ENCODE measurements at places on chromosomes 12 and 14.

DNA sequence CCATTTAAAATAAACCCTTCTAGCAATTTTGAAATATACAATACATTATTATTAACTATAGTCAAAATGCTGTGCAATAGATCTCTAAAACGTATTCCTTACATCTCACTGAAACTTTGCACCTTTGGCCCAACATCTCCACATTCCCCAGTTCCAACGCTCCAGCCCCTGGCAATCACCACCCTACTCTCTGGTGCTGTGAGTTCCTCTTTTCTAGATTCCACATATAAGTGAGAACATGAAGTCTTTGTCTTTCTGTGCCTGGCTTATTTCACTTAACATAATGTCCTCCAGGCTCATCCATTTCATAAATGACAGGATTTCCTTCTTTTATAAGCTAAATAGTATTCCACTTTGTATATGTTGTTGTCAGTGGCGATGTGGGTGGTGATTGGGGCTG, 194.7 kb upstream of the RTL1 start:
- no peak for DNase-seq

GRCh38 chr14:22737052-22737451, 29.4 kb upstream of the OXA1L start:
- DNase-seq, result no peak

DNA sequence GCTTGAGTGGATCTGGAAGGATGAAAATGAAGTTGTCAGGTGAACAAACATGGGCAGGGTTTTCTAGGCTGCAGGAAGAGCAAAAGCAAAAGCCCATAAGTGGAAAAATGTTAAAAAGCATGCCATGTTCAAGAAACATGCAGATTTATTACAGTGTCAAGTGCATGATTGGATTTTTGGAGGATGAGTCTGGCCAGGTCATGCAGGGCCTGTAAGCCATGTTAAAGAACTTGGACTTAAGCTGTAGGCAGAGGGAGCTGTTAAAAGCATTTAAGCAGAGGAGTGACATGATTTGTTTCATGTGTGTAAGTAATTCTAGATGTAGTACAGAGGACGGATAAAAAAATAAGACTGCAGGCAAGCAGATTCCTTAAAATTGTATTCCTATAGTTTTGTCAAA, 16.3 kb upstream of the SINHCAF start:
- DNase-seq, result no peak

DNA sequence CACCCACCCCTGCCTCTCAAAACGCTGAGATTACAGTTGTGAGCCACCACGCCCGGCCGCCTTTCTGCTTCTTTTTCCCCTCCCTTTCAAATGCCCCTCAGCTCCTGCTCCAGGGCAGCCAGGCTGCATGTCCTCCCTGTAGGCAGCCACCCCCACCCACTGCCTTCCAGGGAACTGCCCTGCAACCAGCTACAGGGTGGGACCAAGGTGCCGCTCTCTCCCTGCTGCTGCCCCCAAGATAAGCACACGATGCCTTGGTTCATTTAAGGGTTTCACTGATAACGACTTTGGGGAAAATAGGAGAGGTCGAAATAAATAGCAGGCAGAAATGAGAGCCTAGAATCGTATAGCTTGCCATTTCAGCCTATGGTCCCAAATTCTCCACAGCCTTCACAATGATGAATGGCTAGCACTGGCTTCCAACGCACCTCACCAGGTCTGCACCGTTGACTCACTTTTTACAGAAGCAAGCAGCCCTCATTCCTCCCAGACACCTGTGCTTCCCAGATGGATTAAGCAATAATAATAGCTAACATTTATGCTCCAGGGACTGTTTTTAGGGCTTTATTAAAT, 40.7 kb downstream of the ATG14 start:
- DNase-seq, result no peak

- no peak for DNase-seq
Observed at GRCh38 chr14:66233591-66233990, 252.6 kb upstream of the CCDC196 start.

GRCh38 chr12:40726366-40726765, 34.1 kb downstream of the CNTN1 start:
- DNase-seq, result no peak

DNA sequence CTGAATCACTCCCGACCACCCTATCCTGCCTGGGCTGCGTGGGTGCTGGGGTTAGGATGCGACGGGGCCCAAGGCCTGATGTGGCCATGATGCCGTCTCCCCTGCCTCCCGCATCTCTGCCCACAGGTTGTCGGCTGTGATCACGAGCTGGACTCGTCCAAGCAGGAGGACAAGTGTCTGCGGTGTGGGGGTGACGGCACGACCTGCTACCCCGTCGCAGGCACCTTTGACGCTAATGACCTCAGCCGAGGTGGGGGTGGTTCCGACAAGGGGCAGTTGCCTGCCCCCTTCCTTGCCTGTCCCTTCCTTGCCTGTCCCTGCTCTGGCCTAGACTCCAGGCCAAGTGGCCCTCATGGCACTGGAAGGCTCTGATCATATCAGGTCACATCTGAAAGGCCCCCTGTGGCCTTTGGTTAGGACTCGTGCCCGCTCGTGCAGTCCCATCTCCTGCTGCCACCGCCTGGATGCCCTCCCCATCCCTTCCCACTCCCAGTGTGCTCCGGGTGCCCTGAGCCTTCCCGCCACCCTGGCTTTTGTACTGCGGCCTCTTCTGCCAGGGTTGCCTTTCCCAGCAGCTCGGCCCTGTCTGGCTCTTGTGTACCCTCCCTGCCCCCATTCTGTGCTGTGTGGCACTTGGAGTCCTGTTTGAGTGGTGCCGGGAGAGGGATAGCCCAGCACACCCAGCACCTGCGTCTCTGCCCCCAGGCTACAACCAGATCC, 13.6 kb downstream of the PAPLN start:
- no peak for DNase-seq

- no peak for DNase-seq
Observed at GRCh38 chr12:121570467-121571283, 10.1 kb downstream of the KDM2B start.

- DNase-seq, result no peak
Observed at GRCh38 chr12:97927977-97928376, 465.4 kb downstream of the RMST start.

DNA sequence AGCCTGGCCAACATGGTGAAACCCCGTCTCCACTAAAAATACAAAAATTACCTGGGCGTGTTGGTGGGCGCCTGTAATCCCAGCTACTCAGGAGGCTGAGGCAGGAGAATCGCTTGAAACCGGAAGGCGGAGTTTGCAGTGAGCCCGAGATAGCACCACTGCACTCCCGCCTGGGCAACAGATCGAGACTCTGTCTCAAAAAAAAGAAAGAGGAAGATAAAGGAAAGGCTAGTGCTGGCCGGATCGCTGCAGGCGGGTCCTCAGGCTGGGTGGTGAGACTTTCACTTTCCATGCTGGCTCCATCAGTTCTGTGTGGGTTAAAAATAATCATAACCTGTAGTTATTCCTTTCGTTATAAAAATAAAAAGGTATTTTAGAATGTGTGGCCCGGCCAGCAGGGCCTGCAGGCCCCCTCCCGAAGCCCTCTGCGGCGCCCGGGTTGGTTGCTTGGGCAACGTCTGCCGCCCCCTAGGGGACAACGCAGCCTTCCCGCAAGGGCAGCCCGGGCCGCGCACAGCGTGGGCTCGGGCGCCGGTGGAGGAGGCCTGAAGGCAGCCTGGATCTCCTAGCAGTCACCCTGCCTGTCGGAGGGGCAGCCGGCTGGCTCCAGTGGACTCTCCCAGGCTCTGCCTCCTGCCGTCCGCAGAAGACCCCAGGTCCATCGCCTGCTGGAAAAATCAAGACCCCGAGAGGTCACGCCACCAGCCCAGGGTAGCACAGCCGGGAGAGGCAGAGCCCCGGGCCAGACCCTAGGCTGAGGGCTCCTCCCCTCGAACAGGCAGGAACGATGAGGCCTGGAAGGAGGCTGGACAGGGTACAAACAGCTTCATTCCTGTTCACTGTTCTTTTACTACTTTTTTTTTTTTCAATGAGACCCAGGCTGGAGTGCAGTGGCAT, 5.0 kb upstream of the SLC25A47 start:
- DNase-seq, result no peak

DNA sequence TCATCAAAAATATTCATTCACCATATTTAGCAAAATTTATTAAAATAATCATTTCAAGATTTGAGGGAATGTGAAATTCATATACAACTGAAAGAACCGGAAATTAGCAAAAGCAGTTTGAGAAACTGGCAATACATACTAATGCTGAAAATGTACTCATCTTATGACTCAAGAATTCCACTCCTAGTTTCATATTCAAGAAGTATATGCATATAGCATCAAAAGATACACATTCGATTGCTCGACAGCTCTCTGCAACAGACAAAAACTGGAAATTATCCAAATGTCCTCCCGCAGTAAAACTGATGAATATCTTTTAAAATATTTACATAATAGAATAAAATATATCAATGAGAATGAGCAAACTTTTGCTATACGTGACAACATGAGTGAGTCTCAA, 189.2 kb upstream of the MGAT4C start:
- no peak for DNase-seq

GRCh38 chr12:11929714-11930113, 141.0 kb upstream of the BCL2L14 start:
- no peak for DNase-seq

DNA sequence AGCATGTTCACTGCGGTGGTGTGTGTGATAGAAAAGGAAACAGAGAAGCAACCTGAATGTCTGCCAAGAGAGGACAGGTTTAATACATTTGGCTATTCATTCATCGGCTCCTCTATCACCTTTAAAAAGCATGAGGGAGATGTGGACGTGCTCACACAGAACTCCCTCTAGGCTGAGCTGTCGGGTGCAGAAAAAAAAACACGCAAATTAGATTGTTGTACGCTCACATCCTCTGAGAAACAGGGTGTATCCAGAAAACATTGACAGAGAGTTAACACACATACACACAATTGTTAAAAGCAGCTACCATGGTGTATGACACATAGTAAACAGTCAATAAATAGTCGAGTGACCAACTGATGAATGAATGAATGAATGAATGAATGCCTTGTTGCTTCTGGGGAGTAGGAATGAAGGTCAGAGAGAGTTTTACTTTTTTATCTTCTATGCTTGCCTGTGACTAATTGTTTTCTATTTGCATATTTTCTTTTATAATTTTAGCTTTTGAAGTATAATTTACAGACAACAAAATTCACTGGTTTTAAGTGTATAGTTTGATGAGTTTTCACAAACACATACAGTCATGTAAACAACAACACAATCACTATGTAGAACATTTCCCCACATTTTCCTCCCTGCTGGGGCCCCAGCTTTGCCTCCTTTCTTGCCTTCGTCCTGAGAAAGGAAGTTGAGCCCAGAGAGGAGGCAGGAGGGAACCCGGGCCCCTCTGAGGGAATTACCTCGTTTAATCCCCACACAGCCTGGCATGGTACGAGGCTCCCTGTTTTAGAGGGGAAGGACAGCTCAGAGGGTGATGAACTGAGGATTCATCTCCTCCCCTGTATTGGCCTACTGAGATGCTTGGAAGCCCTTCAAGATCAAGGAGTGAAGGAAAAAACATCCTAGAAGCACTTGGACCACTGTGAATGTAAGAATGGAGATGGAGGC, 19.7 kb upstream of the FAM222A start:
- DNase-seq, result no peak

DNA sequence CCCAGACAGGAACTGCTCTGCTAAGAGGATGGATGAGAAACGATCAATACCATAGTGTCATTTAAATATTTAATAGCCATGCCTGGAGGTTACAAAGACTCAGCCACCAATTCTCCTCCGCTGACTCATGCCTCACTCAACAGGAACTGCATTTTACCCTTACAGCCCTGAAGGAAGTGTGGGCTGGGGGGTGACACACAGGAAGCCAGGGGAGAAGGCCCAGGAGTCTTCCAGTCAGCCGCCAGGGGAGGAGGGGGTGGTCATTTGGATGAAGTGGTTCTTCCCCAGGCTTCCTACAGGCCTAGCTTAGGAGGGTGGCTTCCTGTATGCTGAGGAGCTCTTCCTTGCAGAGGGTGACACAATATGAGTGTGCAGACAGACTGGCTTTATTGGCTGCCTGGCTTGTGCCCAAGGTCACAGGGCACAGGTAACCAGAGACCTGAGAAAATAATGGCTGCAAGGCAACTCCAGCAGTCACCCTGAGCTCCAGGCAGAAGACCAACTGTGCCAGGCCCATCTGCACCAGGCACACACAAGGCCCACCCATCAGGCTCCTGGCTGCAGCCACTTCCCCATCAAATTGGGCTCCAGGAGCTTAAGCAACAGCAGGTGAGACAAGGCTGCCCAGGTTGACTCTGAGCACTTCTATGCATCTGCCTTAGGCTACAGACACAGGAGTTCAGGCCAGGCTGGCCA, 30.6 kb upstream of the RPLP0 start:
- DNase-seq, result no peak

DNA sequence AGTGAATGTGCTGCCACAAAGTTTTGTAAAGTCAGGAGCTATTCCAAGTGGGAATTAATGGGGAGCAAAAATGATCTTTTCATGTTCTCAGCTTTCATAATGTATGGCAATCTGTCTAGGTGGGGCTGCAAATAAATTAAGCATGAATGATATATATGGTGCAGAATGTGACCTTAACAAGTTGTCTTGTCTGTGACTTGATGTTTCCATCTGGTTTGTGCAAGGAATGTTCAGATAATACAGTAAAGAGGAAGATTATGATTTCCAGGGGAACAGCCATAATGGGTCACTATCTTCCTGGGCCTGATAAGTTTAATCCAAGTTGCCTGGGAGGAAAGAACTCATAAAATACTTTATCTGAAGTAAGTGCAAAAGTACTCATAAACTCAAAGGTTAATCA, 1815.8 kb upstream of the FLRT2 start:
- no peak for DNase-seq

- DNase-seq, result no peak
Observed at GRCh38 chr12:88579161-88579517, 1.1 kb downstream of the KITLG start.

GRCh38 chr12:10131111-10131690, 1.2 kb upstream of the CLEC7A start:
- no peak for DNase-seq

- no peak for DNase-seq
Observed at GRCh38 chr12:30142301-30142700, 358.6 kb upstream of the TMTC1 start.

DNA sequence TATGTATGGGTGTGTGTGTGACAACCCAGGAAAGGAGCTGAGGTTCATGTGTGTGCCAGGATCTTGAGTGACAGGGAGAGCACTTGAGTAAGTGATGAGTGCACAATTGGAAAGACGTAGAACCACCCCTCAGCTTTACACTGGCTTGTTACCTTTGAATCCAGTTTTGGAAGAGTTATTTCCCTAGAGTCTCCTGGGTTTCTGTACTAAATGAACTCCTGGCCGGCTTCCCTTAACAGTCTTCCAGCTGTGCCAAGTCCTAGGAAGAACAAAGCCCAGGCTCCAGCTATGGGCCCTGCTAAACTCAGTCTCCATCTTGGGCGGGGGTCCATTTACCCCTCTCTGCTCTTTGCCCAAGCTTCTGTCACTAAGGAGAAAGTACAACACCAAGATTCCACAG, 19.7 kb upstream of the NR1H4 start:
- DNase-seq, result no peak

- no peak for DNase-seq
Observed at GRCh38 chr12:95767703-95768102, 22.9 kb downstream of the NTN4 start.
